Adrenal gland (tissue), 19 donors: ENCODE measurements at places on chromosomes 3 and 15.

GRCh38 chr3:55725681-55726500 lies 238.8 kb upstream of the WNT5A start:
- no peak for DNase-seq

- DNase-seq = no peak
These were observed 2.9 kb upstream of the SI start for GRCh38 chr3:165081183-165081582.

DNA sequence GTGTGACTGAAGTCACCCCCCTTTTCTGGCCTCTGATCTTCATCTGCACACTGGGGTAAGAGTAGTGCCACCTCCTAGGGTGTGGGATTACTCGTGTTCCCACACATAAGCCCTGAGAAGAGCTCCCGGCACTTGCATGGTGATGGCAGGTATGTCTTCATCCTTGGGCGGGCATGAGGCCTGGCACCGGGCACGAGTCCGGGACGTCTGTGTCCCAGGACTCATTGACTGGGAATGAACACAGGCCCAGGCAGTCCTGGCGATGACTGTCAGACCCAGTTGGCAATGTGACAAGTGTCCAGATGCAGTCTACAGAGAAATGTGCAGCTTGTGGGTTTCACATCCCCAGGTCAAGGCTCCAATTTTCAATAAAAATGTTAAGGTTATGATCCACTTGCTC lies 78.9 kb downstream of the TBC1D2B start:
- no peak for DNase-seq

- DNase-seq = no peak
These were observed 207.3 kb downstream of the SQOR start for GRCh38 chr15:45842151-45842550.

DNA sequence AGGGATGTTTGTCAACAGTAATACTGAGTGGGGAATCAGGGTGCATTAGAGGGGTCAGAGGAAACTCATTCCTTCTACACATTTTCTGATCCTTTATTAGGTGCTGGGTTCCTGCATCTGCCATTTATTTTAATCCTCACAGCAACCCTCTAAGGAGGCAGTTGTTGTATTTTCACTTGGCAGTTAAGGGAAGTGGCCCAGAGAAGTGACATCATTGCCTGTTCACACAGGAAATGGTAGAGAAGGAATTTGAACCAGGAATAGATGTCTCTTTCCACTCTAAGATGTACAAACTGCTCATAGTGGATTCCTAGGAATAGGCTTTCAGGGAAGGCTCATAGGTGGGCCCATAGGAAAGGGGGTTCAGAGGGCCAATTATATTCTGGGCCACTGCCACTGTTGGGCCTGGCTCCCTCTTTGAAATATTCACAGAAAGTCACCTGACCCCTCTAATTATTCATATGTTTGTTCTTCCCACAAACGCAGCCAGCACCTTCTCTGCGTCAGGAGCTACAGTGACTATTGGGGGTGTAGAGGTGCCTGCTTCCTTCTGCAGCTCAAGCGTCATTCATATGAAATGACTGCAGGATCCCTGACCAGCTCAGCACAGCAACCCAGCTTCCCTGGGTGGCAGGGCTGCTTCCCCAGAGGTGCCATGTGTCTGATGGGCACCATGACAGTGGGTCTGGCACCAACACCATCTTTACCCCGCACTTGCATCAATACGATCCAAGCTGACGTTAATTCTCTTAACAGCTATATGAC lies 163.9 kb upstream of the SMAD3 start:
- no peak for DNase-seq

DNA sequence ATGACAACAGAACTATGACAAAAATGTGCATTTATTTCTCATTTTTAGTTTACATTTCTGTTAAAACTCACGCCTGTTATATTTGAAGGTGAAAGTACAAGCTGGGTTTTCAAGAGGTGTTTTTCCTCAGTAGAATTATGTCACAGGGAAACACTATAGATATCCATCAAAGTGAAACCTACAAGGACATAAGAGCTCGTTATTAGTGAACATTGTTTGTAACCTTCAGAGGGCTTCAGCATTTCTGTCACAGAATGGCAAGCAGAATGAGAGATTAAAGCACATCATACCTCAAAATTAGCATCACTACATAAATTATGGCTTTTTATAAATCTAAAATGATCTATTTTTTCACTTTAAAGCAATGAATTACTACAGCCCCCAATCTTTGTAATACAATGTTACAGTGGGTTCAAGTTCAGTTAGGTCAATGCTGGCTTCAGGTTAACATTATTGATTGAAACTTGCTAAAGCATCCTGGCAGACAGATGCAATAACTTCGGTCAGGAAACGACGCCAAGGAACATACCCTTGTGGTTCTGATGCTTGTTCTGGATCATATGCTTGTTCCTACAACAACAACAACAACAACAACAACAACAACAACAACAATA lies 405.6 kb downstream of the CADM2 start:
- no peak for DNase-seq

- no peak for DNase-seq
These were observed 654.9 kb upstream of the KCNMB2 start for GRCh38 chr3:177881351-177881750.

- DNase-seq = no peak
These were observed 9.2 kb upstream of the DENND4A start for GRCh38 chr15:65801229-65801805.

- DNase-seq = no peak
These were observed 85.8 kb downstream of the ATP11B start for GRCh38 chr3:182879031-182879611.

DNA sequence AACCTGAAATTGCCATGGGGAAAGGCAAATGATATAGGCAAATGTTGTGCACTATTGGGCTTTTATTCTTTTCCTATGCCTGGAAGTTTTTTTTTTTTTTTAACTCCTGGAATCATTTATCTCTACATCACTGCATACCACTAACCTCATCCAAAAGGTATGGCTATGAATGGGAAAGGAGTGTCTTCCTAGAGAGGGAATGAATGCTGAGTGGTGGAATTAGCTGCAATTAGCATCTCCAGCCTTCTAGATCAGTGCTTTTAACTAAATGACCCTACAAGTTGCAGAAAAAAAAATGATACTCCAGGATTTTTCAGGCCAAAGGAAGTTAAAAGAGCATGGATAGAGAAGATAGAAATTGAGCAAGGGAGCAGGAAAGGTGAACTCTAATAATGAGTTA lies 429.8 kb upstream of the PDZRN3 start:
- no peak for DNase-seq

DNA sequence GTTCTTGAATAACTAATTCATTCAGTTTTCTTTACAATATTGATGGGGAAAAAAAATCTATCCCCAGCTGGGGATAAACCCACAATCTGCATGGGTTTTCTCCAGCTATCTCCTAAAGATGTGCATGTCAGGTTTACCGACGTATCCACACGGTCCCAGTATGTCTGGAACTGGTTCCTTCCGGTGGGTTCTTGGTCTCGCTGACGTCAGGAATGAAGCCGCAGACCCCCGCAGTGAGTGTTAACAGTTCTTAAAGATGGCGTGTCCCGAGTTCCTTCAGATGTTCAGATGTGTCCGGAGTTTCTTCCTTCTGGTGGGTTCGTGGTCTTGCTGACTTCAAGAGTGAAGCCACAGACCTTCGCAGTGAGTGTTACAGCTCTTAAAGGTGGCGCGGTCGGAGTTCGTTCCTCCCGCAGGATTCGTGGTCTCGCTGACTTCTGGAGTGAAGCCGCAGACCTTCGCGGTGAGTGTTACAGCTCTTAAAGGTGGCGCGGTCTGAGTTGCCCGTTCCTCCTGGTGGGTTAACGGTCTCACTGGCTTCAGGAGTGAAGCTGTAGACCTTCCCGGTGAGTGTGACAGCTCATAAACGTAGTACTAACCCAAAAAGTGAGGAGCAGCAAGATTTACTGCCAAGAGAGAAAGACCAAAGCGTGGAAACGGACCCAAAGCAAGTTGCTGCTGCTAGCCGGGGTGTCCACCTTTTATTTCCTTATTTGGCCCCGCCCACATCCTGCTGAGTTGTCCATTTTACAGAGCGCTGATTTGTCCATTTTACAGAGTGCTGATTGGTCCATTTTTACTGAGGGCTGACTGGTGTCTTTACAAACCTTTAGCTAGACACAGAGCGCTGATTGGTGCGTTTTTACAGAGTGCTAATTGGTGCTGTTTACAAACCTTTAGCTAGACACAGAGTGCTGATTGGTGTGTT lies 195.1 kb upstream of the NR2F2 start:
- no peak for DNase-seq

- DNase-seq = peak; percentile 85
These were observed 175.7 kb downstream of the KLHL25 start for GRCh38 chr15:85618956-85619491.

DNA sequence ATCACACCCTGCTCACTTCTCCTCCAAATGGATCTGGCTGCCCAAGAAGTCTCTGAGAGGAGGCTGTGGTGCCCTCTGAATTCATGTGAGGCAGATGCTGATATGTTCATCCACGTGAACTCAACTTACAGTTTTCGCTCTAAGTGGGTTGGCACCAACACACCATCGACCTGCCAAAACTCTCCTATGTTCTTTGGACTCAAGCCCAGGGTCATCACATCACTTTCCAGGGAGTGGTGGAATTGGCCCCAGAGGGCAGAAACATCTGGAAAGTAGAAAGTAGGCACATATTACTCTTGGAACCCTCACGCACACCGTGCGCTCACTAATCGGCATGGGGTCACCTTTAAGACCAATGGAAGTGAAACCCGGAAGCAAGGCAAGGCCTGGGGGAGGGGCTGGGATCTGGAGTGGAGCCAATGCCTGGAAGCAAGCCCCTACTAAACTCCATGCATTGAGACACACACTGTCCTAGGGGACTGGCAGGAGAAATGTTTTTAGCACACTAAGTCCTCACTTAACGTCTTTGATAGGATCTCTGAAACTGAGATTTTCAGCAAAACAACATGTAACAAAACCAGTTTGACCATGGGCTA lies 41.4 kb downstream of the SSUH2 start:
- DNase-seq = peak; percentile 39
